Amniotic epithelial cell (primary cell): ENCODE measurements at places on chromosomes 5 and 9.

DNA sequence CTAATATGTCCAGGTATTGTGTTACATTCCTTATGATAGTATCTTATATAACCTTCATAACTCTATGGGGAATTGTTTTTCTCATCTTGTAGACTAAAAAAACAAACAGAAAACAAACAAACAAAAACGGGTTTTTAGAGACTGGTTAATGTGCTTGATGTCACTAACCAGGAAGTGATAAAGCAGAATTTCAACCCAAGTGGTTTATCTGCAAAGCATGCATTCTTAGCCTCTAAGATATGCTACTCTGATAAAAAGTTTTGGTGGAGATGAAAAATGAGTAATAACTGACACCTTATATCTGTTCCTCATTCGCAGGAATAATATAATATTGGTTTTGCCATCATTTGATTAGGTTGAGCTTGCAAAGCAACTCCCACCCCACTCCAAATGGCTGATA is 53.4 kb downstream of the PUM3 start:
- no peak for DNase-seq

GRCh38 chr9:21096172-21096900 is 18.6 kb upstream of the IFNB1 start:
- peak; percentile 71 for DNase-seq

- DNase-seq: no peak
Observed at GRCh38 chr5:32991421-32991815, 280.3 kb downstream of the NPR3 start.

DNA sequence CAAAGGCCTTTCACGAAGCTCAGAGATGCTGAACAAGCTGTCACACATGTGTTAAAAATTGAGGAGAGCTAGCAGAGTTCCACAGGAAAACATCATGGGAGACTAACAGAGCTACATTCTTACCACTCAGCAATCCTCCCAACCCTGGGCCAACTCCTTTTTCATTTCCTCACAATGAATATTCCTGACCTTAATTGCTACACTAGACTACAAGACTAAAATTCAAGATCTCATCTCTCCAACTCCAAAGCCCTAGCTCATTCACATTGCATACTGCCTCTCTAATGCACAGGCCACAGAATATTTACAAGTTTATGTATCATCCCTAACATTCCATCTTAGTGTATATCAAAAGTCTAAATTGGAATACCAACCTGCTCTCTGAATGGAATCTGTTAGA is 21.2 kb downstream of the ERMP1 start:
- no peak for DNase-seq

DNA sequence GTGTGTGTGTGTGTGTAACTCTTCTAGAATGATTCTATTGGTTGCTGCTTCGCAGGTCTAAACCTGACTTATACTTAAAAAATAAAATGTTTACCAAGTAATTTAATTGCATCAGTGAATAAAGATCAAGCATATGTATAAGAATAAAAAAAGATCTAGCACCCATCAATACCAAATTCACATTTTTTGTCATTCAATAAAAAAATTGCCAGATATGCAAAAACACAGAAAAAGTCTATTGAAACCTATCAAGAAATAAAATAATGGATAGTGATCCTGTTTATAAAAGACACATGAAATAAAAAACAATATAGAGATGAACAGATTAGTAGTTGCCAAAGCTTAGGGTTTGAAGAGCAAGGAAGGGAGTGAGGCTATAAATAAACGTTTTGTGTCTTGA is 2095.0 kb upstream of the ACO1 start:
- DNase-seq: no peak

- no peak for DNase-seq
Observed at GRCh38 chr9:125183054-125183453, 6.5 kb downstream of the PPP6C start.

DNA sequence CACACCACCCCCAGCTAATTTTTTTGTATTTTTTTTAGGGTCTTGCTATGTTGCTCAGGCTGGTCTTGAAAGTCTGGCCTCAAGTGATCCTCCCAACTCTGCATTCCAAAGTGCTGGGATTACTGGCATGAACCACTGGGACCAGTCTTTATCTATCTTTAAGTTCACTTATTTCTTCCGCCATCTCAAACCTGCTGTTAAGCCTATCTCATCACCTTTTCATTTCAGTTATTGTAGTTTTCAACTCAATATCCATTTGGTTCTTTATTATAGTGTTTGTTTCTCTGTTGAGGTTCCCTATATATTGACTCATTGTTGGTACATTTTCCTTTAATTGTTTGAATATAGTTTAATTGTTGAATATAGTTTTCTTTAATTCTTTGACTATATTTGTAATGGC is 48.1 kb downstream of the GALNT12 start:
- DNase-seq: no peak

- peak; percentile 66 for DNase-seq
Observed at GRCh38 chr5:54317511-54318260, 7.3 kb upstream of the ARL15 start.
